ENCODE measurements at places on chromosomes 3 and 15.

DNA sequence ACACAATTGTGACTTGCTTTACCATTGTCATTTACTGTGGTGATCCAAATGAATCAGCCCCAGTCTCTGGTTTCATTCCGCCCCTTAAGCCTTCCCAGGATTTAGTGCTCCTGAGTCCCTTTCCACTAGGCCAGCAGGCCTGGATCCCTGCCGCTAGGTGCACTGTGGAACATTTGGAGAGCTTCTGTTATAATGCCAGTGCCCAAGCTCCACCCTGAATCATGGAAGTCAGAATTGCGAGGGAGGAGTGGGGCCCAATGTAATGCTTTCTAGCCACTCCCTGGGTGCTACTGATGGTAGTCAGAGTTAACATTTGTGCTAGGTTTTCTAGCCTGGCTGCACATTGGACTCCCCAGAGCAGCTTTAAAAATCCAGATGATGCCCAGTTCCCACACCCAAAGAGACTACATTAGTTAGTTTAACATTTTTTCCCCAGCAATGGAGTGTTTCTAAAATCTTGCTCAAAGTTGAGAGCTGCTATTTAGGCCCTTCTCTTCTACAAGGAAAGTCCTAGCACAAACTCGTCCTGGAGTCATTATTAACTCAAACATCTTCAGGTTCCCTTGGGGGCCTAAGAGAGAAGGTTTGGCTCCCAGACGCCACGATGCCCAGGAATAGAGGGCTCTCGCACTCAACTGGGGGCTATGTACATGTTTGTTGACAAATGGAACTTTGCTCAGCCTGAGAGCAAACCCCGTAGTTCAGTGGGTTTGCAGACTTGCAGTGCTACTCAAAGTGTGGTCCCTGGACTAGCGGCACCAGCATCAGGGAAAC, 366.7 kb upstream of the PROK2 start:
- DNase-seq: no peak

GRCh38 chr3:83601704-83602103, 1357.1 kb upstream of the CADM2 start:
- no peak for DNase-seq

GRCh38 chr15:34331809-34332208, 5.8 kb downstream of the SLC12A6 start:
- DNase-seq: no peak

GRCh38 chr3:54827776-54828175, 100.1 kb downstream of the LRTM1 start:
- DNase-seq: no peak

GRCh38 chr15:51751697-51752683, 593 bp downstream of the TMOD2 start:
- DNase-seq: no peak

GRCh38 chr3:111128884-111129283, 57.3 kb downstream of the NECTIN3 start:
- no peak for DNase-seq

DNA sequence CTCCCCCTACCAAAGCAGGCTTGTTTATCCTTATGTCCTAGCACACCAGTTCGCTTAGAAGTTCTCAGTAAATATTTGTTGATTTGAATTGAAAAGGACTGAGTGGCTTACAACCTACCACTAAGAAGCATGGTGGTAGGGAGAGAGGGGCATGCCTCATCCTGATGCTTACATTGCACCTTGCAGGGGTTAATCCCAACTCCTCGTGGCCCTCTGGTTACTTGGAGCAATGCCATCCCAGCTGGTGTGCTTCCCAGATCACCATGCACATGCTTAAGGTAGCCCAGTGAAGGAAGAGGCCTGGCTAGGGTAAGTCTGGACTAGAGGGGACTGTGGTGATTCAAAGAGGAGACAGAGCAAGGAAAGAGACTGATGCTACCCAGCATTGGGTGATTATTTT, 253.3 kb downstream of the CLSTN2 start:
- no peak for DNase-seq

DNA sequence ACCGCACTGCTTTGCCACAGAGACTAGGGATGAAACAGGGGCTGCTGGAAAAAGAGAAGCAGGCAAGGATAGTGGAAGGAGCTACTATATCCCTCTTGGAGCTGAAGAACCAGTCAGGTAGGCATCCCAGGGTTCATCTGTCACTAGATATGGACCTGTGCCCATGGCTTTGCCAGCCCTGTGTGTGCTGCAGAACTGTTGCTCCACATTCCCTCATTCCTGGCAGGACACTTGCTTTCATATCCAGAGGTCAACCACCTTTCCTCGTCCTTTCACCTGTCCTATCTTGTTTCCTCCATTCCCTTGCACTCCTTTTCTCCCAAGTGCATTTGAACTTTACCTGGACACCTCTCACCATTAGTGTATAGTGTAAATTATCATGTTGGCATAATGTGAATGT, 12.0 kb downstream of the SNRK start:
- DNase-seq: no peak

- DNase-seq: no peak
Measured at GRCh38 chr15:97678656-97679055, 281.8 kb upstream of the ARRDC4 start.

- DNase-seq: no peak
Measured at GRCh38 chr3:194675081-194675640, 3.2 kb upstream of the LSG1 start.

DNA sequence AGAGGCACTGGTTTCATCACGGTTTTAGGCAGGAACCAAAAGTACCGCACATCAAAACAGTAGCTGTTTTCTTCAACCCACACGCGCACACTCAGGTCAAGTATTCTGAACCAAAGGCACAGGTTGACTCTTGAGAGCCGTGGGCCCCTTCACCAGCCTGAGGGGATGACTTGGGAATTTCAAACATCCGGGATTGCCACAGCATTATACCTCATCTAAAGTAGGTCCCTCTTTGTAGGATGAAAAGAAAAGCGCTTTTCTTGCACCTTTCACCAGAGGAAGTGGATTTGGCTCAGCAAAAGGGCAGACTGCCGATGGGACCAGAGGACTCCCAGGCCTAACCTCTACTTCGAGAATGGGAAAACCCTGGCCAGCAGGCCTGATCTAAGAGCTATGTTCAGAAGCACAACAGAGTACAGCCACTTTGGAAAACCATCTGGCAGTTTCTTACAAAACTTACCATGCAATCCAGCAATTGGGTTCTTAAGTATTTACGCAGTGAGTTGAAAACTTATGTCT, 88.2 kb upstream of the PROK2 start:
- no peak for DNase-seq

DNA sequence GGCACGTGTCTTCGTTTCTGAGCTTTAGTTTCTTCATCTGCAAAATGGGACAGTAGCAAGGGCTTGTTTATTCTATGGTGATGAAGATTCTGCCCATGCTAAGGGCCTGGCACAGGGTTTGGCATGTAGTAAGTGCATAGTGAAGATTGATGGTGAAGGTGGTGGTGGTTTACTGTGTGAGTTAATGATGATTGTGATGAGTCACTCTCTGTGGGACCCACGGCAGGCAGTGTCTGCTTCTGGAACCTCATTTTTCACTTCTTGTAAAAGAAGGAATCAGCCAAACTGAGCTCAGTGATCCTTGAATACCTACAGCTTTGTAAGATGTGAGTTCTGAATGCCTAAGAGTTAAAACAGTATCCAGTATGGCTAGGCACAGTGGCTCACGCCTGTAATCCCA, 86.2 kb upstream of the LRTM1 start:
- DNase-seq: peak; percentile 10

- DNase-seq: no peak
Measured at GRCh38 chr3:100128565-100128964, 14.3 kb upstream of the FILIP1L start.

DNA sequence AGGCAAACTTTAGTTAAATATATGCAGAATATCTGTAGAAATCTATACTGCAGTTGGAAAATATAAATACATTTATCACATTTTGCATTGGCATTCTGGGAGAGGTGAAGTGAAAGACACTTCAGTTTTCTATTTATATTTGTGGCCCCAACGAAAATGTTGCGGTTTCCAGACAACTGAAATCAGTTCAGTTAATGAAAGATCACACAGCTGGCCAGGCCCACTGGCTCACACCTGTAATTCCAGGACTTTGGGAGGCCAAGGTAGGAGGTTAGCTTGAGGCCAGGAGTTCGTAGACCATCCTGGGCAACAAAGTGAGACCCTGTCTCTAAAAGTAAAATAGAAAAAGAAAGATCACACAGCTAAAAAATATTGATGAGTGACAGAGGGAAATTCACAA, 11.9 kb upstream of the CLASP2 start:
- DNase-seq: no peak

DNA sequence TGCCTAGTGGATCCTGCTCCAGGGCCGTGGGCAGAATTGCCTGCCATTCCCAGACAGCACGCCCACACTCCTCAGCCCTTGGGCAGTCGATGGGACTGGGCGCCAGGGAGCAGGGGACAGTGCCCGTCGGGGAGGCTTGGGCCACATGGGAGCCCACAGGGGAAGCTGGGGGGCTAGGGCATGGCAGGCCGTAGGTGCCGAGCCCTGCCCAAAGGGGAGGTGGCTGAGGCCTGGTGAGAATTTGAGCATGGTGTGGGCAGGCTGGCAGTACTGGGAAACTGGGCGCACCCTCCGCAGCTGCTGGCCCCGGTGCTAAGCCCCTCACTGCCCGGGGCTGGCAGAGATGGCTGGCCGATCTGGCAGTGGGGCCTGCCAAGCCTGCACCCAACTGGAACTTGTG, 1225.9 kb upstream of the EPHA6 start:
- DNase-seq: no peak

- DNase-seq: no peak
Measured at GRCh38 chr3:5726621-5727020, 539.1 kb downstream of the EDEM1 start.

DNA sequence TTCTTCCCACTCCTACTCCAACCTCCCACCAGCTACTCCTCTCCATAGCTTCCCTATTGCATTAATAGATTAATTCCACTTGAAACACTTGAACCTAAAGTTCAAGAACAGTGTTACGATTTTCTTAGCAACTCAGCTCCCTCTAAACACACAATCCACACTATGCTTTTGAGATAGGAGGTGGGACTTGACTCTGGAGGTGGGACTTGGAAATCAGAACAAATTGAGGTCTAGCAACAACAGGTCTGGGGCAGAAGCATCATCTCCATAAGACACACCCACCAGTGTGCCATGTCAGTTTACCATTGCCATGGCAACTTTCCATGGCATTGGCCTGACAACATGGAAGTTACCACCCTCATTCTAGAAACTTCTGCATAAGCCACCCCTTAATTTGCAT, 336.5 kb upstream of the ALCAM start:
- no peak for DNase-seq

GRCh38 chr3:58502872-58503271, 11.0 kb downstream of the KCTD6 start:
- no peak for DNase-seq

DNA sequence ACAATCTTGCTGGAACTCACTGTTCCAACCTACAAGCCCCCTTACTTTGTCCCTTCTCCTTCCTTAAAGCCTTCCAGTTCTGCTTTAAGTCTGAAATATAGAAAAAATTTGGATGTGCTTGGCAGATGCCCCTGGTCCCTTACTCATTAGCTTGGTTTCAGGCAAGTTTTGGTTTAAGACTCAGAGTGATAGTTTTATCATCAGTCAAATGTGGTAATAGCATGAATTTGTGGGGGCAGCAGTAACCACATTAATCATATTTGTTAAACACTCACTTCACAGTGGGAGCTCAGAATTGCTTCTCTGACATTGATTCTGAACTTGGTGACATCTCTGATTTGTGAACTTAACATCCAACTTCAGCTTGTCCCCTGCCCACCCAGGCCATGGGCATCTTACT, 58.3 kb upstream of the ALDH1A3 start:
- no peak for DNase-seq

GRCh38 chr15:51024735-51025453, 69.8 kb downstream of the TNFAIP8L3 start:
- no peak for DNase-seq

DNA sequence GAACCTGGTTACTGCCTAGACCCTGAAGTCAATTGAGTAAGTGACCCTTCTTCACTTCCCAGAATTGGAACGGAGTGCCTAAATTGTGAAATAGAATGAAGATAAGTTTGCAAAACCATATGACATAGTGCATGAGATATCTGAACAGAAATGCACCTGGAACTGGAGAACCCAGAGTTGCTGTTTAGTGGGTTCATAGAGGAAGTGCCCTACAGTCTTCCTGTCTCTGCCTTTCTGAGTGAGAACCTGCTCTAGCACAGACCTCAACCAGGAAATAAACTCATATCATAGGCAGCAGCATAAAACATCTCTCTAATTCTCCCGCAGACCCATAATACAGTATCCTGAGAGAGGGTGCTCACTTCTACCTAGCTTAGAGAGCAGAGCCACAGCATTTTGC, 82.9 kb downstream of the EOMES start:
- no peak for DNase-seq

- DNase-seq: peak; percentile 36
Measured at GRCh38 chr3:184227481-184227935, 1.9 kb upstream of the VWA5B2 start.

DNA sequence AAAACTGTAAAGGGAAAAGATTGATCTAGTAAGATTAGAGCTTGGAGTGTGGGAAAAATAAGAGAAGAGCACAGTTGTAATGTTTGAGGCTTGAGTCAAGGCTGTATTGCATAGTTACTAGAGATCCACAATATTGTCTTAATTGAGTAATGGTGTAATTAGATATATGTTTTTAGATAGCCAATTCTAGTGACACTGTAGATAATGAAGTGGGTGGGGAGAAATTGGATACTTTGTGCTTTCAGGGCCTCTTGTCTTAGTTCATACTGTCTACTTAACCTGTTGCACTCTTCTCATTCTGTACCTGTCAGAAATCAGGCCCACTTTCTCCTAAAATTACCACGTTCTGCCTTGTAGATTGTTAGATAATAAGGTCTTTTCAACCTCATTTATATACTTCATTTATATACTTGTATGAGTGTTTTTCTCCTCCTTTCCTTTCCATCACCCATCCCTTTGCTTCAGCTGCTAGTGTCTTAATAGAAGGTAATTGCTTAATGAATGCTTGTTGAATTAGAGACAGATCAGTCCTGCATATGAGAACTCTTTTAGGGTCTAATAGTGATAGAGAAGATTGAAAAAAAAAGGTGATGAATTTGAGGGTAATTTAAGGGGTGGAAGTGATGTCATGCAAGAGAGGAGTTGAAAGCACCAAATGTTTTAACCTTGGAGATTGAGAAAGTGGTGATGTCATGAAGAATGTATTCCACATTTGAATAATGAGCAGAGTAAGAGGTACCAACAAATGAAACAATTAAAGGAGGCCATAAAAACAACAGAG, 32.0 kb downstream of the PIK3CA start:
- DNase-seq: no peak

- no peak for DNase-seq
Measured at GRCh38 chr3:38226273-38226672, 39.3 kb upstream of the SLC22A13 start.

- no peak for DNase-seq
Measured at GRCh38 chr3:43260412-43260811, 25.9 kb upstream of the SNRK start.

All from ACHN (cell line).